ENCODE measurements at places on chromosomes 1 and 21.
A peak's percentile ranks its signal among the peaks of the same experiment; 100 is the strongest.

- DNase-seq: no peak
- no peaks in the 10 kb centered on the region for H3K27me3 ChIP-seq
- no peaks in the 10 kb centered on the region for H3K36me3 ChIP-seq
- H3K4me1 ChIP-seq: no peaks in the 10 kb centered on the region
- H3K4me3 ChIP-seq: no peak overlapping the region
Measured at GRCh38 chr1:174742805-174743653, 256.7 kb upstream of the CACYBP start.

DNA sequence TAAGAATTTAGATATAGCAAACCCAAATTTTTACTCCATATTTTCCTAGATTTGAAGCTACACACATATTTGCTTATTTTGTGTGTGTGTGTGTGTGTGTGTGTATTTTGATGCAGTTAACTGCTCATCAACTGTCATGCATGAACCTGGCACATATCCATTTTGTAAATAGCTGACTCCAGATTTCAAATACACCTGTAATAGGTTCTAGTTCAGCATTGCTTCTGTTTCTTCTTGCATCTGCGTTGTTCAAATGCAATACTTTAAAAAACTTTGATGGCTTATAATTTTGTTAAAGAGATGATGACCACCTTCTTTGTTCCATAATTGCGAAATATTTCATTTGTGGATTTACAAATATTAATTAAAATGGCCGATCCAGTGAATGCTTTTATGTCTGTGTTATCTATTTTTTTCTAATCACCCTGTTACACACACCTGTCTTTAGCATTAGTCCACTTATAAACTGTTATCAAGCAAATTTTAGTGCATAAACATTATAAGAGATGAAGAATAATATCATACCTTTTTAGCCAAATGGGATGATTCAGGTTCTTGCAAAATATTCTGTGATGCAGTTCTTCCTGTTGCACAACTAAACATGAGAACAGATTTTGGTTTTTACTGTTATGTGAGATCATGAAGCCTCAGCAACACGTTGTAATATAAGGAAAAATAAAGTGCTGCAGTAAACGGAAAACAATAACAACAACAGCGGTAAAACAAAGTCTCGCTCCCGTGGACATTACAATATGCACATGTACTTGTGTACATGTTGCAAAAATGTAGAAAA is 12.7 kb upstream of the S100A11 start:
- H3K36me3 ChIP-seq: no peaks in the 10 kb centered on the region
- no peak overlapping the region for H3K27ac ChIP-seq
- DNase-seq: no peak
- no peak overlapping the region for H3K4me3 ChIP-seq

DNA sequence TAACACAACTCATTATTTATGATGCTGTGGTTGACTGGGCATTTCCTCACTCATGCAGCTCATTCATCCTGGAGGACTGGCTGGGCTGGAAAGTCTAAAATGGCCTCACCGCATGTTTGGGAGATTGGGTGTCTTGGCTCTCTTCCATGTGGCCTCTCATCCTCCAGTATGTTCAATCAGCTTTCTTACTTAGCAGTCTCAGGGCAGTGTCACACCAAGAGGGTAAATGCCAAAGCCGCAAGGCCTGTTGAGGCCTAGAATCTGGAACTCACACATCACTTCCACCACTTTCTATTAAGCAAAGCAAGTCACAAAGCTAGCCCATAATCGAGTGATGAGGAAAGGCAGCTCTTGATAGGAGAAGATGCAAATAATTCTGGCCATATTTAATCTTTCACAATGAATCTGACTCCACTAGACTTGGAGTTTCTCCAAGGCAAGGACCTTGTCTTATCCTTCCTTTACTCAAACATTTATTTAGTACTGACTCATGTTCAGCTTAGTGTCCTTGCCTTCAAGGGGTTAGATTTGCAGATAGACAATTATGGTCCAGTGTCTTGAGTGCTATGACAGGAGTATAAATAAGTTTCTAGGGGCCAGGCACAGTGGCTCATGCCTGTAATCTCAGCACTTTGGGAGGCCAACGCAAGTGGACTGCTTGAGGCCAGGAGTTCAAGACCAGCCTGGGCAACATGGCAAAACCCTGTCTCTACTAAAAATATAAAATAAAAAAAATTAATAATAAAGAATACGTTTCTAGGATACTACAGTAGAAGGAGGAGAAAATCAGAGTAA is 45.1 kb downstream of the TMEM53 start:
- H3K4me3 ChIP-seq: no peak overlapping the region
- H3K27me3 ChIP-seq: no peaks in the 10 kb centered on the region
- peaks cover 3% of the 10 kb centered on the region for H3K36me3 ChIP-seq
- H3K4me1 ChIP-seq: peaks cover 19% of the 10 kb centered on the region
- no peak overlapping the region for H3K27ac ChIP-seq

DNA sequence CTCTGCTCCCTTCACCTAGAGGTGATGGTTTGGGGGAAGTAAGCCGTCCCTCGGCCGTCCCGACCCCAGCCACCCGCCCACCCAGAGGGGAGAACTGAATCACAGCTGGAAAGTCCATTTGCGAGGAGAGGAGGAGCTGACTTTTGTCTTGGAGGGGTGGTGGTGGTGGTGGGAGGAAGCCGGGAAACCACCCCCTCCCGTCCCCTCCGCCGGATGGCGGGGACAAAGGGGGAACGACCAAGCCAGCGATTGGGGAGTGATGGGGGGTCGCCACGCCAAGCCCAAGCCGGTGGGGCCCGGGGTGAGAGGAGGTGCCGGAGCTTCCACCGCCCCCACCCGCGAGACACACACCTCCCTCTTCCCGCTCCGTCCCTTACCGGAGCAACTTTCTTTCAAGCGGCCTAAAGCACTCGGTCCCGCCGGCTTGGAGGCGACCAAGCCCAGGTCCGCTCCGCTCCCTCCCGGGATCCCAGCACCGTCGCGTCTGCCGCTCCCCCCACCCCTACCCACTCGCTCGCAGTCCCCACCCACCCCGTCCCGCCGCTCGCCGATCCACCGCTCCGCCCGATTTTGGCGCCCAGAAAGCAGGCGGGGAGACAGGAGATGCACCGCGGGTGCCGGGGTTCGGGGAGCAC is 540 bp downstream of the ARHGEF2 start:
- H3K27ac ChIP-seq: peak overlapping the region; percentile 98
- H3K36me3 ChIP-seq: peaks cover 9% of the 10 kb centered on the region
- H3K4me1 ChIP-seq: peaks cover 84% of the 10 kb centered on the region

- peaks cover 17% of the 10 kb centered on the region for H3K27me3 ChIP-seq
- DNase-seq: peak; percentile 53
- H3K27ac ChIP-seq: no peak overlapping the region
- H3K36me3 ChIP-seq: no peaks in the 10 kb centered on the region
- peaks cover 9% of the 10 kb centered on the region for H3K4me1 ChIP-seq
- no peak overlapping the region for H3K4me3 ChIP-seq
Measured at GRCh38 chr1:206021626-206022365, 1.9 kb downstream of the CTSE start.

DNA sequence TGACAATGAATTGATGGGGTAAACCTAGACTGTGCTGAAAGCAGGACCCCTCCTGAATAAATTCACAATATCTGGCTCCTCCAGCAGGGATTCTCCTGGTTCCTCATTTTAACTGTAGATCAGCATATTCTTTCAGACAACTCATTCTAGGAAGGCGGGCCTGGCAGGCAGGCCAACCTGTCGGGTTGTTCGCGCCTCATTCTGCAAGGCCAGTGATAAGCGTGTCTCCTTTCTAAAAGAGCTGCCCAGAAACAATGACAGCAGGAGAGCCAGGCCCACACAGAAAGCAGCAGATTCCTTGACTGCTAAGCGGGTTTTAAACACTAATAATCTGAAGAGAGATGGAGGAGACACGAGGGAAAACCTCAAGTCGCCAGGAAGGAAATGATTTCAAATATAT is 70.0 kb downstream of the NTPCR start:
- peak; percentile 46 for DNase-seq
- H3K4me1 ChIP-seq: peaks cover 3% of the 10 kb centered on the region
- peaks cover 9% of the 10 kb centered on the region for H3K36me3 ChIP-seq
- no peak overlapping the region for H3K27ac ChIP-seq
- no peaks in the 10 kb centered on the region for H3K27me3 ChIP-seq

GRCh38 chr1:74673351-74674111 is at the start of gene ERICH3:
TSS of gene ERICH3 (minus strand) at chr1:74673792. CDS start at chr1:74673519, 273 bp downstream.
- no peak within 1 kb of the TSS for H3K4me3 ChIP-seq
- peaks cover 20% of the 10 kb centered on the region for H3K27me3 ChIP-seq
- no peaks in the 10 kb centered on the region for H3K36me3 ChIP-seq
- no peak within 1 kb of the TSS for H3K27ac ChIP-seq

GRCh38 chr21:33753886-33754285 is 111.6 kb downstream of the ITSN1 start:
- no peak for DNase-seq
- peaks cover 20% of the 10 kb centered on the region for H3K4me1 ChIP-seq
- no peak overlapping the region for H3K27ac ChIP-seq
- H3K36me3 ChIP-seq: peaks cover 30% of the 10 kb centered on the region
- H3K27me3 ChIP-seq: no peaks in the 10 kb centered on the region

GRCh38 chr1:9246215-9246614 is 11.6 kb downstream of the H6PD start:
- H3K36me3 ChIP-seq: peaks cover 28% of the 10 kb centered on the region
- H3K4me3 ChIP-seq: no peak overlapping the region
- H3K4me1 ChIP-seq: peaks cover 8% of the 10 kb centered on the region
- H3K27ac ChIP-seq: no peak overlapping the region
- H3K27me3 ChIP-seq: no peaks in the 10 kb centered on the region
- no peak for DNase-seq

DNA sequence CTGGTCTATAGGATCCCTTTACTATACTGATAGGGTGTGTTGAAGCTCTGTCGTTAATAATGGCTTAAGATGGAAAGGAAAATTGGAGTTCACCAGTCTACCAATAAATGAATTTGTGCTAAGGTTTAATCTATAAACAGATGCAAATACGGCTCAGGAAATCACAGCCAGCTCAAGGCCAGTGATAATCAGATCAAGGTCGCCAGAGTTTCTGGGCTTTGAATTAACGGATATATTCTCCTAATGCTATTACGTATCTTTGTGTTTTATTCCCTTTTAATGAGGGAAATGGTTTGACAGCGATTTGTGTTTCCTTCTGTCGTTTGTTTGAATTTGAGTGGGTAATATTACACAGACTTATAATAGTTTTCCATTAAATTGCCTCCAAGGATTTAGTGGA is 279.6 kb downstream of the BACH1 start:
- H3K36me3 ChIP-seq: peaks cover 3% of the 10 kb centered on the region
- no peak overlapping the region for H3K27ac ChIP-seq
- no peak overlapping the region for H3K4me3 ChIP-seq
- H3K4me1 ChIP-seq: no peaks in the 10 kb centered on the region

DNA sequence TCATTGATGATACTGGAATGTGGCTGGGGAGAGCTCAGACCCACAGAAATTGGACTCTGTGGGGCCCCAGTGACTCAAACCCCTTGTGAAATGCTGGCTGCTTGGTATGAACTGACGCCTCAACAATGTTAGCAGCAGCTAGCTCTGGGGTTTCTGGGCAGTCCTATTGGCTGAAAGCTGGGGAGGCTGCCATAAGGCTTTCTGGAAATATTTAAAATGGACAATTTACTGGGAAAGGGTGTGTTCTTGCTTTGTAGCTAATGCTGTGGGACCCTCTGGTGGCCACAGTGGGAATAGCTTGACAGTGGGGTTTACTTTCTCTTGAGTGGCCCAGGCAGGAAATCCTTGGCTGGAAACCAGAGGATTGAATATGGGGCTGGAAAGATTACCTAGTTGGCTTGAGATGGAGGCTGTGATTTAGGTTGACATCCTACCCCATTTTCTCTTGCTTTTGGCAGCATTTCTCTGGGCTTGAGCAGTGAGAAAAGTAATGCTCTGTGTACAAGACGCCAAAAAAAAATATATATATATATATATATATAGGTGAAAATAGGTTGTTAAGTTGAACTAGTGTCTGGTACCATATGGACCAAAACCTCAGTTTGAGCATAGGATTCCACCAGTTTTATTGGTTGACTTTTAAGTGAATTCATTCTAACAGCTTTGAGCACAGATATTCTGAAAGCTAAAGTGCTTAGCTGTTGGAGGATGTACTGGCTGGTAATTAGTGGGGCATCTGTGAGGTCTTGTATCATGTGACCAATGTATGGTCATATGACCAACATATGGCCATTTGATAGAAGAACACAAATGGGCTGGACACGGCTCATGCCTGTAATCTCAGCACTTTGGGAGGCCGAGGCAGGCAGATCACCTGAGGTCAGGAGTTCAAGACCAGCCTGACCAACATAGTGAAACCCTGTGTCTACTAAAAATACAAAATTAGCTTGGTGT is 8.2 kb upstream of the S100A10 start:
- H3K27me3 ChIP-seq: peaks cover 33% of the 10 kb centered on the region
- no peak overlapping the region for H3K4me3 ChIP-seq
- no peaks in the 10 kb centered on the region for H3K4me1 ChIP-seq

- no peaks in the 10 kb centered on the region for H3K27me3 ChIP-seq
- no peak overlapping the region for H3K27ac ChIP-seq
Measured at GRCh38 chr1:209879539-209879938, 51.8 kb downstream of the UTP25 start.

DNA sequence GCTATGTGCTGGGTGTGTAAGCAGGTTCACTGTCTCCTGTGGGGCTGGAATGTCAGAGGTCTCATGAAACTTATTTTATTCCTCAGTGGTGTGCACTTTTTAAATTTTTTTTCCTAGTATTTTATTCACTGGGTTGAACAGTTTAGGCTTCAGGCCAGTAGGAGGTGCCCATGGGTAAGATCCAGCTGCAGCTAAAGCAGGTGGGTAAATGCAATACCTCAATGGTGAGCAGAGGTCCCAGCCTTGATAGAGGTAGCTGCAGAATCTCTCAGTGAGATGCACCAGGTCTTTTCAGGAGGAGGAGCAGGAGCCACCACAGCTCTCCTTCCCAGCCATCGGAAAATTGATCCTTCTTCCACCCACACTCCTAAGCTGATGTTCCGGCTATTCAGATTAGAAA is 12.6 kb upstream of the OR6N2 start:
- no peaks in the 10 kb centered on the region for H3K4me1 ChIP-seq
- H3K36me3 ChIP-seq: no peaks in the 10 kb centered on the region

DNA sequence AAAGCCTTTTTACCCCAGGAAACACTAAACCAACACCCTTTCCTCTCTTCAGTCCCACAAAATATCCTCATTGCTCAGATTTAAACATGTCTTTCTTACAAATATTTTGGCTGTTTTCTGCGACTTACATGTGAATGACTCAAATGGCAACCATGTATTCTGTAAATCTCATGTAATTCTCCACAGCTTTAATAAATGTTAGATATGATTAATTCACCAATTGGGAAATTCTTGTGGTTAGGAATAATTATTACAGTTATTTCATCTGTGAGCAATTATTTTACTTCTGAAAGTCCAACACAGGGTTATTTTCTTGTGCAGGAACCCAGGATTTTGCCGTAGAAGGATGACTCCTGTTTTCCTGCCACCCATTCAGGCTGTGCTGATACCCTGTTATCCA is 431.5 kb downstream of the LMO4 start:
- H3K4me1 ChIP-seq: no peaks in the 10 kb centered on the region
- no peak overlapping the region for H3K27ac ChIP-seq
- DNase-seq: no peak
- H3K27me3 ChIP-seq: no peaks in the 10 kb centered on the region

GRCh38 chr1:219927956-219928790 is at the start of gene SLC30A10:
TSS of gene SLC30A10 (minus strand) at chr1:219928557. CDS start at chr1:219928440, 117 bp downstream.
- peaks cover 42% of the 10 kb centered on the region for H3K27me3 ChIP-seq
- peaks cover 14% of the 10 kb centered on the region for H3K4me1 ChIP-seq
- H3K27ac ChIP-seq: no peak within 1 kb of the TSS
- DNase-seq: no peak

Data from osteocyte (in vitro differentiated cells).